ENCODE measurements at places on chromosomes 2 and 18.

- no peak for DNase-seq
Observed at GRCh38 chr2:138782383-138782782, 2.2 kb upstream of the NXPH2 start.

DNA sequence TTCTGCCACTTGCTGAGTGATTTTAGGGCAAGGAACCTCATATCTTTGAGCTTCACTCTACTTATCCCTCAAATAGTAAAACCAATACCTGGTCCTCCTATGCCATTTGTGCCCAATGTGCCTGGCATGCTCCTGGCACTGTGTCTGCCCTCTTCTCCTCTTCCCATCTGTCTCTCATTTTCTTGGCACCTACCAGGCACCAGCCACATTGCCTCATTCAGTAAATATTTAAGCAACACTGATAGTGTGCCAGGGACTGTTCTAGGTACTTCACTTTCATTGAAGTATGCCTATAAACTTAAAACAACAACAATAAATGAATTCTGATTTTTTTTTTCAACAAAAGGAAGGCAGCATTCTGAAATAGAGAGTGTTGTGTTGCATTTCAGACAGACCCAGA lies 15.1 kb upstream of the BOD1L2 start:
- DNase-seq: no peak

GRCh38 chr2:21928292-21928691 lies 804.5 kb downstream of the TDRD15 start:
- DNase-seq: no peak

DNA sequence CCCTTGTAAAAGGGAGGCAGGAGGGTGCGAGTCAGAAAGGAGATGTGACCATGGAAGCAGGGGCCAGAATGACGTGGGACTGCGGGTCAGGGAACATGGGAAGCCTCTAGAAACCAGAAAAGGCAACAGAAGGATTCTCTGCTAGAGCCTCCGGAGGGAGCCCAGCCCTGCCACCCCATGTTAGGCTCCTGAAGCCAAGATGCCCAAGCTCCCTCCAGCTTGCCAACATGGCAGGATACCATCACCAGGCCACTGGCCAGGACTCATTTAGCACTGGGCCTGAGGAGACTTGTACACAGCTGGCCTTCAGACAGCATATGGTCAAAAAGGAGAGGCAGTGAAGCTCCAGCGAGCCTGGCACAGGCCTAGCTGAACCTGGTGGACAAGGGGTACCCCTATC lies 5.6 kb downstream of the TMEM247 start:
- no peak for DNase-seq

DNA sequence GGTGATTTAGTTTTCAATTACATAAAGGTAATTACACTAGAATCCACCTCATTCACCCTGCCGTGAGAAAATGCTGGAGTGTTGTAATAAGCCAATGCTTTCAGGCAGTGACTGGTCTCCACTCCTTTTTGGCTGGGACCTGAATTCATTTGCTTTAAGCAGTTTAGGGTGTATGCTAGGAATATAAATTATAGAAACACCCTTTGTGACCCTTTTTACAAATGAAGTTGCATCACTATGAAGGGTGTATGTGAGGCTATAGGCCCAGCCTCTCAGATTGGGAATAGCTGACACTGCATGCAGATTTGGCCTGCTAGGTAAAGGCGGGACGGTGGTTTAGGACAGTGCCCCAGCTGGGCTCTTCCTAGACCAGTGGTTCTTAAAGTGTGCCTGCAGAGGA lies 50.8 kb upstream of the NFE2L2 start:
- DNase-seq: no peak

GRCh38 chr2:40625849-40626248 lies 174.0 kb upstream of the SLC8A1 start:
- peak; percentile 82 for DNase-seq

- DNase-seq: peak; percentile 18
Observed at GRCh38 chr2:210199186-210199765, 26.0 kb downstream of the ACADL start.
